ENCODE measurements at places on chromosomes 5 and 9. TPM values are rescaled to one million over a fixed set of nuclear protein-coding genes. Genes with fewer than 3 reads are reported as not detected.

DNA sequence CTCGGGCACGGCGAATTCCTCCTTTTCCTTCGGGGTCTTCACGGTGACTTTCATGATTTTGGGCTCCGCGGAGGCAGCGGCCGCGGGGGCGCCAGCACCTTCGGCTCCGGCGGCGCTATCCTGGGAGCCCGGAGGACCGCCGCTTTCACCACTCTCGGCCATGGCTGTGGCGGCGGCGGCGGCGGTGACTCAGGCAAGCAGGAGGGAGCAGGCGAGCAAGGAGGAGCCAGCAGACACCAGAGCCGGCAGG lies 315 bp downstream of the UBQLN1 start:
- no peak for DNase-seq

DNA sequence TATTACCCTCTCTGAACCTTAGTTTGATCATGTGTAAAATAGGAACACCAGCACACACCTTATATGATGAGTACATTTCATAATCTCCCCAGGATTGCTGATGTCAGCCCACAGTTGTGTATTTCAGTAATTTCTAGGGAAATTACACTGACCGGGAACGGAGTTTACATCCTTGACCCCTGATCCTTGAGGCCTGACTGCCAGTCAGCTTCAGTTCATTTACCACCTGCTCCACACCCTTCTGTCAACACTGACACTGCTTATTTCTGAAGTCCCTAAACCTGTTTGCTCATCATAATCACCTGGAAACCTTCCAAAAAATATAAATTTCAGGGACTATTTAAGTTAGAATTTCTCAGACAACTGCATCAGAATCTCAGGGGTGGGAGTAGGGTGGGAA lies 55.3 kb downstream of the ZNF622 start:
- no peak for DNase-seq

GRCh38 chr9:69174616-69175463 lies 763 bp downstream of the TJP2 start:
- DNase-seq, result no peak

DNA sequence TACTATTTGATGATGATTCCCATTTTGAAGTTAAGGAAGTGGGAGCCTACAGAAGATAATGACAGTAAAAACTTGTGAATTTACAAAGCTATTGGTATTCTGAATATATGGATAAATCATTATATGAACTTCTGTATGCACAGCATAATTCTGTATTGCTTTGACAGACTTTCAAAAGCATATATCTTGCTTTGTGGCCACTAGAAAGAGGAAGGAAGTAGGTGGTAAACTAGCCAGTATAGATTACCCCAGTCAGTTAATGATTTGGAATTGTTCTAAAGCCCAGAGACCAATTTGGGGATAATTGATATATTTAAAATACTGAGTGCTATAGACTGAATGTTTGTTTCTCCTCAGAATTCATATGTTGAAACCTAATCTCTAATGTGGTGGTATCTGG lies 53.0 kb downstream of the NR2F1 start:
- no peak for DNase-seq

DNA sequence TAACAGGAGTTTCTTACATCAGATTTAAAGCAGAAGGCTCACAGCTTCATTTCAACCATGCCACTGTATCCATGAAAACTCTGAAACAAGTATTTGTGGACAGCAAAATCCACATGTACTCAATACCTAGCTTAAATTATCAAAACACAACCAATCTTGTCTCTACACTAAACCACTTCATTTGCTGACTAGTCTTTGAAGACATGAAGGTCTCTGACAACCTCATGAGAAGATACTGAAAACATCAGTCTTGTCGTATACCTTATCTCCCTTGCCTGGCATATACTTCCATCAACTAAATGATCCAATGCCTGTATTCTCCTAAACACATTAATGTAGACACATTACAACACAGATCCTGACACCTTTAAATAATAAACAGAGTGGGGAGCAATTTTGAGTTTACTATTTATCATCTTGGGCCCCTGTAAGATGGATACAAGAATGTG lies 2.9 kb downstream of the RPS23 start:
- DNase-seq, result no peak

DNA sequence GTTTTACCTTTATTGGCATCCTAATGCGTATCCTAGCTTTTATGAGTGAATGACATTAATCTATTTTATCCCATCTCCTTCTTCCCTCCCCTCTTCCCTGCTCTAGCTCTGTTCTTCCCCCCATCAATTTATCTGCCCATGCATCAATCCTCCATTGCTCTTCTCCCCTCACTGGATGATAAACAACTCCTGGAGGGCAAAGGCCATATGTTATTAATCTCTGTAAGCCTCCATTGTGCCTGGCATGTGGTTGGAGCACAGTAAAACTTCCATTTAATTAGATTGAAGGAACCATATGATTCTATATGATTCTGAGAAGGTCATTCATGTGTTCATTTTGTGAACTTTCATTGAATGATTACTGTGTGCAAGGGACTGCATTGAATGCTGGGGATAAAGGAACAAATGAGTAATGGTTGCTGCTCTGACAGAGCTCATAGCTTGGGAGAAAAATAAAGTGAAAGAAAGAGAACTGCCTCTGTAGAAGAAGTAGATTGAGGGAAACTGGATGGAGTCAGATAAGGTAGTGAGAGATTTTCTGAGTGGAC lies 85.0 kb downstream of the MEGF10 start:
- DNase-seq, result no peak

GRCh38 chr9:93630806-93631411 lies 54.5 kb downstream of the PHF2 start:
- DNase-seq, result no peak

- DNase-seq, result no peak
Observed at GRCh38 chr9:109072821-109073435, 46.8 kb downstream of the TMEM245 start.

GRCh38 chr5:104635227-104635626 lies 1072.6 kb upstream of the NUDT12 start:
- DNase-seq, result no peak

- DNase-seq, result no peak
Observed at GRCh38 chr5:181198905-181199519, 6.0 kb downstream of the TRIM7 start.

DNA sequence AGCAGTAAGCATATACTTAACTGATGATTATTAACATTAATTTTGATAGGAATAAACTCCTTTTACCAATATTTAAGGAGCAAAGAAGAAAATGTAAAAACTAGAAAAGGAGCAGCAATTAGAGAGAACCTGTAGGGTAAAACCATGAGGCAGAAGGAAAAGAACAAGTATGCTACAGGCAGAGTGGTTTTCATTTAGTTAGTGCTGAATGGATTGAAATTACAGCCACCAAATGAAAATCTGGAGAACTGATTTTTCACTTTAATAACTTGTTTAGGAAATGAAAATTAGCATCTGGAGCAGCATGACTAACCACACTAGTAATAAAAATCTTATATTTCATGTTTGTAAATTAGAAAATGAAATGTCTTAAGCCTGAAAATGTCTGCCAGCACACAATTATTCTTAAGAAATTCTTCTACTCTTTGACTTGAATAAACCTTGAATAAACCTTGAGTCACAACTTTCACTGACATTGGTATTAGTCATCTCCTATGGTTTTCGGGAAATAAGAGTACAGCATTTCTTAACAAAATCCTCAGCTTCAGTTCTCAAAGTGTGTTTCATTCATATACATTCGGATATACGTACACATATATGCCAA lies 1504.9 kb upstream of the C9orf72 start:
- DNase-seq, result no peak

GRCh38 chr9:109316207-109316640 lies 4.6 kb downstream of the EPB41L4B start:
- no peak for DNase-seq

DNA sequence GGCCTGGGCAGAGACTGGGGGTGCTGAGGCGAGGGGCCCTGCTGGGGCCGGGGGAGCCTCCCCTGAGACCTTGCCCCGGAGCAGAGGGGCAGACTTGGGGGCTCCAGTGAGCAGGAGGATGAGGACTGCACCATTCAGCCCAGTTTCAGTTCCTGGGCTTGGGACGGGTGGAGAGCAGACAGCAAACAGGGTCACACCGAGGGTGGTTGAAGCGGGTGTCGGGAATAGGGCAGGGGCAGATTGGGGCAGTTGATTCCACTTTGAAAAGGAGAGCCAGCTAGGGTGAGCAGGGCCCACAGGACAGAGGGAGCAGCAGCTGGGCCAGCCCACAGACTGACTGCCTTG lies 4.5 kb downstream of the GRK6 start:
- DNase-seq, result no peak

- no peak for DNase-seq
Observed at GRCh38 chr9:110566156-110566555, 13.4 kb downstream of the SVEP1 start.

DNA sequence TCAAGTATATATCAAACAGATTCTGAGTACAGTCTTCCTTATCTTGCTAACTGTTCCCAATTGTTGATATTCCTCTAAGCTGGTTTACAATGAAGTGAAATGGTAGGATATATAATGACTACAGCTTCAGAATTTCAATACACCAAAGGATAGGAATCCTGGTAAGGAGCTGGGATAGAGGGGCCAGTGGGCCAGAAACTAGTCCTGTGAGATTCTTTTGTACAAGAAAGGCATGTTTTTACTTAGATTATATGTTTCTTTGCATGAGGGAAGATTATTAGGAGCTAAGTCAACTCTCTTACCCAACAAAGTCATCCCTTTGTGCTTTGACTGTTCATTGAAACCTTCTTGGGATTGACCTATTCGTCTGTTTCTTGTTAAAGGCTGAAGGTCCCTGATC lies 435.7 kb downstream of the PLK2 start:
- no peak for DNase-seq

GRCh38 chr9:112764344-112764743 lies 13.8 kb downstream of the SNX30 start:
- DNase-seq, result no peak

SPINK5 gene
- polyA plus RNA-seq, result 41.6 TPM

GRCh38 chr5:93322974-93323860 lies 257.8 kb downstream of the NR2F1-AS1 start:
- no peak for DNase-seq

OTP gene
- 0.18 TPM for polyA plus RNA-seq

ZNF474 gene
- 0.50 TPM for polyA plus RNA-seq

DNA sequence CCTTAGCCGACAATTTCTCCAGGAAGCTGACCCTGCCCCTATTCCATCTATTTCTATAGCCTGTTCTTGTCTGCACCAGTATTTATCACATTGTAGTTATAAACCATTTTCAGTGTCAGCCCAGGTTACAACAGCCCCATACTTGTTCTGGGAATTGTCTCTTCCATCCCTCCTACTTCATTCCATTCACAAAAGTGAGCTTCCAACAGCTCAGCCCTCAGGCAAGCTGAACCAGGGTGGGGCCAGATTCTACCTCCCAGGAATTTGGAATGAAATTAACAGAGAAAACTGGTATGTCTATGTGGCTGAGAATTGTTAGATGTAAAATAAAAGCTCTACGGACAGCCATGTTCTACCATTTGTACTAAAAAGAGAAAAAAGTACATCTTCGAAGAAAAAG lies 36.1 kb downstream of the STRBP start:
- DNase-seq, result no peak

PCDHGC4 gene
- 0.05 TPM for polyA plus RNA-seq

- no peak for DNase-seq
Observed at GRCh38 chr9:33431420-33431819, 16.0 kb downstream of the AQP3 start.

GRCh38 chr5:122978644-122979297 lies 57.8 kb downstream of the PPIC start:
- no peak for DNase-seq

SLCO4C1 gene
- 0.75 TPM for polyA plus RNA-seq

- DNase-seq, result no peak
Observed at GRCh38 chr5:175541264-175541663, 62.9 kb downstream of the SFXN1 start.

RNF183 gene
- 0.46 TPM for polyA plus RNA-seq

- DNase-seq, result no peak
Observed at GRCh38 chr5:31049936-31050704, 143.4 kb upstream of the CDH6 start.

GRCh38 chr9:72352911-72353388 lies 12.1 kb downstream of the ZFAND5 start:
- no peak for DNase-seq

DNA sequence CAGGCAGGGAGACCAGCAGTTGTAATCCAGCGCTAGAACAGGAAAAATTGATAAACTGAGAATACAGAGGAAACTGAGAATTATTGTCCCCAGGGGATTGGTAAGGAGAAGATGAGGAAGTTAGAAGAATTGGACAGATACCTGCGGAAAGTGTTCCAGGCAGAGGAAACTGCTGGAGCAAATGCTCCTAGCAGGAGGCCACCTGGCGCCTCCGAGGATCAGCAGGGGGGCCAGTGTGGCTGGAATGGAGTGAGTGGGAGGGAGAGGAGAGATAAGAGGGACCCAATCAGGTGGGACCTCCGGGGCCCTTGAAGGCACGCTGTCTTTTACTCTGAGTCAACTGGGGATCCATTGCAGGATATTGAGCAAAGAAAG lies 695 bp upstream of the ANXA6 start:
- no peak for DNase-seq

LIFR gene
- 27.5 TPM for polyA plus RNA-seq

DNA sequence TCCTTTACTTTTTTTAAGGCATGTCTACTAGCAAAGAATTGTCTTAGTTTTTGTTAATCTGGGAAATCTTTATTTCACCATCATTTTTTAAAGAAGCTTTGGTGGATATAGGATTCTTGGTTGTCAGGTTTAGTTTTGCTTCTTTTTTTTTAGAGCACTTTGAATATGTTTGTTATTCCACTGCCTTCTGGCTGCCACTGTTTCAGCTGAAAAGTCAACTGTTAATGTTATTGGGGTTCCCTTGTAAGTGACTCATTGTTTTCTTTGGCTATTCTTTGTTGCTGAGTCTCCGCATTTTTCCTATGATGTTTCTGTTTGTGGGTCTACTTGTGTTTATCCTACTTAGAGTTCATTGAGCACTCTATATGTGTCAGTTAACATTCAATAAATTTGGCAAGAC lies 44.4 kb downstream of the PHAX start:
- no peak for DNase-seq

DNA sequence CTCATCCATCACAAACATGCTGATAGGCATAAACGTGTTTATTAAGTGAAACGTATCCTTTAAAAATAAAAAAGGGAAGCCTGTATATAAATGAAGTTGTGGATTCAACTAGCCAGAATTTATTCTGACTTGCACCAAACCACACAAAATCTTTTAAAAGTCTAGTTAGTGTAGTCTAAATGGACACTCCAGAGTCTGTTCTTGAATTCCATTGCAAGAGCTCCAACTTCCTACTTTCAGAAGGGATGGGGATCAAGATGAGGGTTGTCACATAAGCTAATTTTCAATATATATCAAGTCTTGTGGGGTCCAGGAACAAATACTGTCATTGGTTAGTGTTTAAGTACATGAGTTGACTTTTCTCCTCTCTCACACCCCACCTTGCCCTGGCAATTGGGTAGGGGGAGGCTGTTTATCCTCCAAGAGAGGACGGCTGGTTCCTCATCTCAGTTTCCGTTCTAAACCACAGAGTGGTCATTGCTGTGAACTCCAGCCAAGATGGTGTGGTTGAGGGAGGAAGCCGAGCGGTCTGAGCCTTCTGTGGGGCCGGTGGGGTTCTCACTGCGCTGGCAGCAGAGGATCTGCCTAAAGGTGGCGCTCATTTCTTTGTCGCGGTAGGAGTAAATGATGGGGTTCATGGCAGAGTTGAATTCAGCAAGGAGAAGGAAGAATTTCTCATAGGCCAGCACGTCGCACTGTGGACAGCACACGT lies 163.2 kb downstream of the LPAR1 start:
- DNase-seq, result peak; percentile 3
